ENCODE measurements at places on chromosomes 4 and X.
A peak's percentile ranks its signal among the peaks of the same experiment; 100 is the strongest.

- no peak for DNase-seq
These were observed 894.8 kb upstream of the EPHA5 start for GRCh38 chr4:66564901-66565651.

- no peak for DNase-seq
These were observed 43.4 kb downstream of the EFNB1 start for GRCh38 chrX:68872171-68872570.

- peak; percentile 93 for DNase-seq
These were observed 358 bp downstream of the FGFBP1 start for GRCh38 chr4:15938182-15938581.

DNA sequence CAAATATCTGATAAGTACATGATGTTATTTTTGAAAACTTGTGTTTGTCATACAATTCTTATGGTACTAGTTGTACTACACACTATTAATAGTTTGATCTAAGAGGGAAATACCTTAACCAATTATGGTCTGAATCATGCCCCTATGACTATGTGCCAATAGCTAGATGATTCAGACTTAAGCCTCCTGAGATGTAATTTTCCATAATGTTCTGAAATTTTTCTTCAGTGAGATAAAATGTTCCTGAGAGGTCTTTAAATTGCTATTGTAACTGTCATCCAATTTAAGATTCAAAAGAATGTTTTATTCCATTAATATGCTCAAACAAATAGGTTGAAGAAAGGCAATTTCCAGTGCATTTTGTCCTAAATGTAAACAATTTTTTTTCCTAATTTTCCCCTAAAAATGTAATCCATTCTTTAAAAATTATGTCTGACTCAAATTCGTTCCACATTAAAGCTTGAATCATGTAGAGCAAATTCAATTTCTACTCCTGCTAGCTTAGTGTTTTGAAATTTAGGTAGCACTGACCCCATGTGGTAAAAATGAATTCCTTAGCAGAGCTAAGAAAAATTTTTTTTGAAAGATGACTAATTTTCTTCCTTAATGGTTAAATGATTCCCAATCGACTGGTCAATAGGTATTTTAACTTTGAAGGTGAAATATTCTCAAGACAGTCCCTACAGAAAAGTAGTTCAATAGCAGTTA is 49.1 kb downstream of the APOOL start:
- no peak for DNase-seq

DNA sequence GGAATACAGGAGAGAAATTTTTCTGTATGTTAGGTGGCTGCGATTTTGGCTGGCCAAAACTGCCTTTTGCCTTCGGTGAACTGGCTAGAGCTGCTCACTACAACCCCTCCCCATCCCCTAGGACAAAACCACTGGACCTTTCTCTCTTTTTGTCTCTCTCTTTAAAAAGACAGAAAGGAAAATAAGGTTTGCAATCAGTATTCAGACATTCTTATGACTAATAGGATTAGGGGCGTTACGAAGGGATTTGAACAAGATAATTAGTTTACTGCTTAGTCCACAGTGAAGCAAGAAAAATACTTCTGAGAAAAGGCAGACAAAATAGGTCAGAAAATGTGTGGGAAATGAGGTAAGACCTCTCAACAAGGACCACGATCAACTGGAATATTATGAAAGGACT is 180.4 kb downstream of the SLIT2 start:
- no peak for DNase-seq

DNA sequence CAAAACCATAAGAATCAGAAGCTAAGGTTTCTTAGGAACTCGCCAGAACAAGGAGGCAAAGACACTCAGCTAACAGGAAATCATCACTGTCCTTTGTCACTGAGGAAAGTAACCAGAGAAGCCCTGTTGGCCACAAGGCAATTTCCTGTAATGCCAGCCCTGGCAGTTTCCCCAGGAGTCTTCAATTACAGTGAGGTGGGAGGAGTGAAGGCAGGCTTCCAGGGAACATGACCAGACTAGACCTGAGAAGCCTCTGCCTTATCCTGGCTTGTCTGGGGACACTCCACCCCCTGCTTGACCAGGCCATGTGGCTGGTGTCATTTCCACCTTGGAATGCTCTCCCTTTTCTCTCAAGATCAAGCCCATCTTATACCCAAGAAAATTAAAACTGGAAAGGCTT is 125.3 kb downstream of the COL4A6 start:
- DNase-seq: peak; percentile 65

GRCh38 chrX:133054761-133055405 is 42.0 kb downstream of the USP26 start:
- DNase-seq: no peak

DNA sequence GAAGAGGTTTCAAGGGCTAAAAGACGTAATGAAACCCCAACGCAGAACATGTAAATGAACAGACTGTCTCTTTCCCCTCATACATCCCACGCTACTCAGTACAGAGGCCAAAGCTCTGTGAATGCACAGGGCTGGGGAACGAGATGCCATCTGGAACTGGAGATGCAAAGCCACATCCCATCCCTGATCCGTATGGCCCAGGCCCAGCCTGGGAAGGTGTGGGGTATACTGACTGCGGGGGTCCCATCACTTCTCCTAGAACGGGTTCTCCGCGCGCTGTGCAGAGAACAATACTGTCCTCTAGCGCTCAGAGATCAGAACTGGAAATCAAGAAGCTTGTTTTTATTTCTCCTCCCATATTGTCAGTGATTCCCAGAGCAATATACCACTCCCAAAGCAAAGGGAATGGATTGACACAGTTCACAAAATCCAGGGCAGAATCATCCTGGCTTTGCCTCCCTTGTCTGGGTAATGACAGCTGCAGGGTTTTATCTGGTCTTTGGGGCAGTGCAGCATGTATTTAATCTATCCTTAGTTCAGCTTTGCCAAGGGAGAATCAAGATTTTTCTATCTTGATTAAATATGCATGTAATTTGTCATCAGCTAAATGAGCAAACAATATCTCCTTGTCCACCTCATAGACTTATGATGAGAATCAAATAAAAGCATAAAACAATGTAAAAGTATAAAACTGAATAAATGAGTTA is 47.3 kb upstream of the TLR3 start:
- no peak for DNase-seq

GRCh38 chrX:21881881-21882574 is 26.2 kb downstream of the YY2 start:
- DNase-seq: no peak

GRCh38 chr4:14888790-14889572 is 113.3 kb upstream of the CPEB2 start:
- DNase-seq: no peak

DNA sequence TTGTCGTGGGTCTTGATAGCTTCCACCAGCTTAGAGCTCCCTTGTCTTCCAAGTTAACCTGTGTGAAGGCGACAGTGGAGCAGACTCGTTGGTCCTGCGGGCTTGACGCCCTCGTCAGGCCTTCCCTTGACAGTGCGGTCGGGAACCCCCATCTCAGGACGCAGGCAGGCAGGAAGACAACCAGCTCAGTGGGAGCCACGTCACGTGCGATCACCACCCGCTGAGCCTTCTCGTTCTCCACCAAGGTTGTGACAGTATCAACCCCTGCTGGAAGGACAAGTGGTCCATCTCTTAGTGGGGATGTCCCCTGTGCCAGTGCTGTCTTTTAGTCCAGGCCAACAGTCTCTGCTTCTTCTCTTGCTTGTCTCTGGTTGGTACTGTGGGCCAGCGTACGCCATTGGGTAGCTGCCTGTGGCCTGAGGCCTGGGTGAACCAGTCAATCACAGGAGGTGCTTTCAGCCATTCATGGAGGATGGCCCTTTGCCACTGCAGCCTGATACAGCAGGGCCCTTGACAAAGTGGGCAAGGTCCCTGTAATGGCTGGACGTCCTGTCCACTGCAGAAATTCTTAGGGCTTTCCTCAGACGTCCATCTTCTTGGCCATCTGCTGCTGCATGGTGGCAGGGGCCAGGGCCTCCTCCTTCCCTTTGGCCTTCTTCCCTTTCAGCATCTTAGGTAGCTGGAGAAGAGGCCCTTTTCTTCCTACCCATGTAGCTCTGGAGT is 31.4 kb downstream of the RGS12 start:
- no peak for DNase-seq

GRCh38 chrX:11321986-11322385 is 28.8 kb downstream of the AMELX start:
- no peak for DNase-seq

GRCh38 chr4:81914623-81915022 is 442.9 kb upstream of the RASGEF1B start:
- DNase-seq: no peak

DNA sequence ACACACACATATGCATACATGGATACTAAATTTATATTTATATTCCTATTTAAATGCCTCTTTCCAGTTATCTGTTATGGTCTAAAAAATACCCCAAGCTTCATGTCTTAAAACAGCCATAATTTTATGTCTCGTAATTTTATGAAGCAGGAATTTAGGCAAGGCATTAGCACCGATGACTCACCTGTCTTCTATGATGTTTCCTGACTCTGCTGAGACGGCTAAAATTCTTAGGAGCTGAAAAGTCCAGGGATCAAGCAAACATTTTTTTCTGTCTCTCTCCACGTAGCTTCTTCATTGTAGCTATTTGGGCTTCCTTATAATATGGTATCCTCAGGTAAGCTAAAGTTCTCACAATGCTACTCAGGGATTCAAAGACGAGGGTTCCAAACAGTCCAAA is 930.3 kb downstream of the STIM2 start:
- no peak for DNase-seq

- DNase-seq: no peak
These were observed 445.4 kb downstream of the BCOR start for GRCh38 chrX:39652336-39652735.

DNA sequence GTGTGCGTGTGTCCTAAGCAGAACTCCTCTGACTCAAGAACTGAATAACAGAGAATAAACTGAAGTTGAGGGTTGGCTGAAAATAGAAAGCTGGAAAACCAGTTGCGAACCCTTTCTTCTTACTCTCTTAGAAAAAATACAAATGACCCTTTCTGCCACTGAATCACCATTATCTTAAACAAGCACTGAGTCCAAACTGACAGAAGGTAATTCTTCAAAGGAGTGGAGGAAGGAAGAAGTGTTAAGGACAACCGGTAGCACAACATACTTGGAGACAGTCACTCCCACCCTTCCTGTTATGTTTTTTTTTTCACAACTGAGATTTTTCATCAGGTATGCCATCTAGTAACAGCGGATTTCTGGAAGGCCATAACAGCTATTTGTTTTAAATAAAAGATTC is 38.1 kb downstream of the HELQ start:
- DNase-seq: no peak

DNA sequence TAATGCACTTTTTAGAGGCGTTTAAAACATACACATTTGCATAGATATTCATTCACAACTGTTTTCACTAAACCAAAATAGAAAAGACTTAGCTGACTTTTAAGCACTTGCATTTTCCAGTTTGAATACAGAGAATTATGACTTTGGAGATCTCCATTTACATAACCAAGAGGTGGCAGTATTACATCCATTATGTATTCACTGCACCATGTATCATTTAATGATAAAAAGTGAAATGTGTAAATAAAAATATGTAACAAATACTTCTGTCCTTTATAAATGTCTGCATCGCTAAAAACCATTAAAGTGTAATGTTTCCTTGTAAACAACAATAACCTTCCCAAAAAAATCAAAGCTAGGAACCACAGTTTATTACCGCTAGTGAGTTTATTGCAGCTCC is 413.2 kb downstream of the FGF13 start:
- DNase-seq: no peak

GRCh38 chr4:106650701-106651100 is 282.1 kb upstream of the GIMD1 start:
- DNase-seq: no peak

DNA sequence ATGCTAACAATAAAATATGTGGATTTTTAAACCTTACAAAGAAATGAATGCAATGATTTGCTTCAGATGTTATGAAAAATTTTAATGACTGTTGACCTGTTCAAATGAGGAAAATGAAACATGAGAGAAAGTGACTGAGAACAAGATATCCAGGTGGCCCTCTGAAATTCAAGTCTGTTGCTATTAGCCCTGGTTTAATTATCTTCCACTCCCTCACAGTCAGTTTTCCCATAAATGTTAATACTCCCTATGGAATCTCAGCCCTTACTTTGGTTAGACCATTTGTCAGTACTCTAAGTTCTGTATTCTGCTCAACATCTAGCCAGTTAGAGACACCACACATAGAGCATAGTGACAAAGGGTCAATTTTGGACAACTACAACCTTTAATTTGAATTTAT is 327.8 kb downstream of the PDGFC start:
- no peak for DNase-seq

Measured in RWPE2 (cell line).